Fibroblast of villous mesenchyme (primary cell): ENCODE measurements at places on chromosomes 12 and 14. TPM values are rescaled to one million over a fixed set of nuclear protein-coding genes. Genes with fewer than 3 reads are reported as not detected.
A peak's percentile ranks its signal among the peaks of the same experiment; 100 is the strongest.

TRIP11 gene
- total RNA-seq: 28.7 and 45.3 TPM in 2 replicates

AEBP2 gene
- total RNA-seq: 14.8 and 23.7 TPM in 2 replicates

LDHB gene
- total RNA-seq: 525 and 613 TPM in 2 replicates

ESPL1 gene
- 4.8 and 6.5 TPM in 2 replicates for total RNA-seq

DAO gene
- total RNA-seq: not detected in 2 replicates

ANO4 gene
- 8.4 and 13.8 TPM in 2 replicates for total RNA-seq

AJUBA gene
- total RNA-seq: 105 and 131 TPM in 2 replicates

PRH2 gene
- total RNA-seq: 0.32 and 0.43 TPM in 2 replicates

BMP4 gene
- total RNA-seq: 9.9 and 11.0 TPM in 2 replicates

DNA sequence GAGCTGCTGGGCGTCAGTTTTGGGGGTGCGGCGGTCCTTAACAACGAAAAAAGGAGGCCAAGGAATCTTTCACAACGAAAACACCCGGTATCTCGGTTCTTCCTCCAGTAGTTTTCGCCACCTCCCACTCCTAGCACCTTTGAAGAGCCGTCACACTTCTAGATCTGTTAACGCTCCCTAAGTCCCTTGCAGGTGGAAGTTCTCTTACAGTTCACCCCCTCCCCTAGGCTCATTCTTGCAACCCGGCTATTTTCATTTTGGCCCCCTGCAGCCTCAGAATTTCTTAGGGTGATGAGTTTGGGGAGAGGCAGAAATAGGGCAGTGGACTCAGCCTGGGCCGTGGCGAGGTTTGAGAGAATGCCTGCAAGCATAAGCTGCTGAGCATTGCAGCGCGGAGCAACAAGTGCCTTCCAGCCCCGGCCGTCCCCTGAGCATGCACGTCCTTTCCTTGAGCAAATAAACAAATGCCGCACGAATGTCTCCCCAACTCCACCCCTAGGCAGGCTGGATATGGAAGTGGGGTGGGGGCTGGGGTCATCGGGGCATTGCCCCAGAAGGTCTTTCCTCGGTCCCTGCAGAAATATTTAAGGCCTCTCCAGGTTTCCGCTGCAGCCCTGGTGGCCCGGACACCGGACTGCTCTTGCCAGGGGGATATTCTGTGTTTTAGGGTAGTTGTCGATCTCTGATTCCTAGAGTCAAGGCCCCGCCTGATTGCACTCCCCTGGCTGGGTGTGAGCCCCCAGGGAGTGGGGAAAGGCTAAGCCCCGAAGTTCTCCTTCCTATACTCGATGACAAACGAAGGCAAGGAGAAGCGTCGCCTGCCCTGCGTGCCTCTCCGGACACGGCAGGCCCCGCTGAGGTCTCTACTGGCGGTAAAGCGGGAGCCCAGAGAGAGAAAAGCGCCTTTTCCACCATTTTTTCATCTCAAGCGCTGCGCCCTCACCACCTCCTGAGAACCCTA lies 1.6 kb downstream of the RFX4 start:
- DNase-seq: no peak

GRCh38 chr12:124901003-124901402 lies 13.4 kb downstream of the UBC start:
- DNase-seq: no peak

GRCh38 chr12:123474485-123475245 lies 16.7 kb downstream of the SNRNP35 start:
- no peak for DNase-seq

DNA sequence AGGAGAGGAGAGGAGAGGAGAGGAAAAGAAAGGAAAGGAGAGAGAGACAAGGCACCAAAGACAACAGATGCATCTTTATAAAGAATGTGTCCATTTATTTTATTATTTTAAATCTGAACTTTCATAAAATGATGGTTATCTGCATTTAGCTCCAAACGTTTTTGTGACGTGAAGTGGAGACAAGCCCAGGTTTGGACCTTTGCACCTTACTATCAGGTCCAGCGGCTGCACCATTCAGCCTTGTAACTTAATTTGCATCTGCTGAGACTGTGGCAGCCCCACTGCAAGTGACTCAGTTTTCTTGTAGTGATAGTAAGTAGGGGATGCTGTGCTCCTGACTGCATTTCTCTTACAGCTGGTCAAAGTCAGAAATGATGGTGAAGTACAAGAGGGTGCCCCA lies 130.7 kb downstream of the NTF3 start:
- no peak for DNase-seq

- DNase-seq: peak; percentile 68
Measured at GRCh38 chr14:55600784-55601561, 21.0 kb downstream of the KTN1 start.

GRCh38 chr12:104288635-104289274 lies 14.8 kb upstream of the EID3 start:
- DNase-seq: peak; percentile 83

DNA sequence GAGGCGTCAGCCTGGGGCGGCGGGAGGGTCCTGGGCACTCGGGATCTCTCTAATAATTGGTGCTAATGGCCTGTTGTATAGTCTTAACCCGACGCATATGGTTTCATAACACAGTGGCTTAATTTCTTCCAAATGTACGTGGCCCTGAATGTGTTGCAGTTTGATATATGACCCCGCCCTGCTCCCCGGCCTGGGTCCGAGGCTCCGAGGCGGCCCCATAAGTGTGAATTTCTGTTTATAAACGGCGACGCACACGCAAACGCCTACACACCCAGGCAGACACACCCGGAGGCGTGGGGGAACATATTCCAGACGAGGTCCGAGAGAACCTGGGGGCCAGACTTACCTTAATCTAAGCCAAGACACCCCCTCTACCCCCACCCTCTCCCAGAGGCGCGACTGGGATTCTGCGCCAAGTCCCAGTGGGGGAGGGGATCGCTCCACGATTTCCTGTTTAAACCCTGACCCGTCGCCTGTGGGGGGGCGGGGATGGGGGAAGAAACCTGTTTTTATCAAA lies 9.7 kb upstream of the HOXC6 start:
- DNase-seq: peak; percentile 64

DNA sequence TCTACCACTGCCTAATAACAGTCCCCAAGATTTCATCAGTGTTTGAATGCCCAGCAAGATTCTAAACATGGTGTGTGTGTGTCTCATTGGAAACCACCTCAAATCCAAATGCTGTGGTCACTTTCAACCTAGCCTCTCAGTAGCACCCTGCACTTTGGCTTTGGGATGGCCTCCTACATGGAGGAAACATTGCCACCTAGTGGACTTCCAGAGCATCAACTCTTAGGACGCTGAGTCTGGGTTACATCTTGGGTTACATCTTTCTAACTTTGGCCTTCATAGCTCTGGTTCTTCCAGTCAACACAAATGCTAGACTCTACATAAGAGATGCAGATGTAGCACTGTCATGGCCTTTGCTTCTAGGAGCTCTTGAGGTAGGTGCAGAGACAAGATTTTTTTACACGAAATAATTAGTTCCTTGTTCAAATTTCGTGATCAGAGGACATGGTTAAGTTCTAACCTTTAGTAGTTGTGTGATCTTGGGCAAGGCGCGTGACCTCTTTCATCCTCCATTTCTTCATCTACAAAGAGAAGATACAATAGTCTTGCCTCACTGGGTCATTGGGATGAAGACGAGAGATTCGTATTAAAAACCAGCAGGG lies 113.5 kb upstream of the VASH1 start:
- peak; percentile 50 for DNase-seq

DNA sequence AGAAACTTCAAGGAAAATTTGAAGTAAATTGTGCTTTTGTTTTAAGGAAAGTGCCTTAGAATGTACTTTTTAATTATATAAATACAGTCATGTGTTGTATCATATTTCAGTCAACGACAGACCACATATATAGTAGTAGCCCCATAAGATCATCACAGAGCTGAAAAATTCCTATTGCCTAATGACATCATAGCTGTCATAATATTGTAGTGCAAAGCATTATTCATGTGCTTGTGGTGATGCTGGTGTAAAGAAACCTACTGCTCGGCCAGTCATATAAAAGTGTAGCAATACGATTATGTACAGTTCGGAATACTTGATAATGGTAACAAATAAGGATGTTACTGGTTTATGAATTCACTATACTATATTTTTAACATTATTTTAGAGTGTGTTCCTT lies 198.9 kb upstream of the SLC16A7 start:
- DNase-seq: no peak

- DNase-seq: peak; percentile 36
Measured at GRCh38 chr14:50605766-50606165, 45.8 kb downstream of the ATL1 start.

- DNase-seq: peak; percentile 95
Measured at GRCh38 chr12:42144408-42145196, at the start of gene GXYLT1. Gene GXYLT1, minus strand, starts transcription at chr12:42144874. Its CDS starts 228 bp downstream, at chr12:42144646.

- DNase-seq: peak; percentile 43
Measured at GRCh38 chr12:95182868-95183415, 34.3 kb downstream of the FGD6 start.

DNA sequence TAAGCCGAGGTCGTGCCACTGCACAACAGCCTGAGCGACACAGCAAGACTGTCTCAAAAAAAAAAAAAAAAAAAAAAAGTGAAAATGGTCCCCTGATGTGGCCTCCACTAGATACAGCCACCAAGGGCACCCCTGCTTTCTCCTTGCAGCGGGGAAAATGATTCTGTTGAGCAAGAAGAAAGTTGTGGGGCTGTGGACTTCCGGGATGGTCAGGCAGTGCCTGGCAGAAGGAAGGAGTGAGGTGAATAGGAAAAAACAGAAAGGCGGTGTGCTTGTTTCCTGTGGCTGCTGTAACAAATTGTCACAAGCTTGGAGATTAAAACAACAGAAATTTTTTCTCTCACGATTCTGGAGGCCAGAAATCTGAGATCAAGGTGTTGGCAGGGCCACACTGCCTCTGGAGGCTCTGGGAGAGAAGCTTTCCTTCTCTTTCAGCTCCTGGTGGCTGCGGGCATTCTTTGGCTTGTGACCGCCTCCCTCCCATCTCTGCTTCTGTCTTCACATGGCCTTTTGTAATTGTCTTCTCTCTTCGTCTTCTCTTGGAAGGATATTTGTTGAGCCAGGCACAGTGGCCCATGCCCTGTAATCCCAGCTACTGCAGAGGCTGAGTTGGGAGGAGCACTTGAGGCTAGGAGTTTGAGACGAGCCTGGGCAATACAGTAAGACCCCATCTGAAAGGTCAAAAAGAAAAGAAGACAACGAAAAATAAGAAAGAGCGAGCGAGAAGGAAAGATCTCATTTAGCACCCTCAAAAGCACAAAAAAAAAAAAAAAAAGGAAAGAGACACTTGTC lies 116.6 kb upstream of the MED13L start:
- DNase-seq: no peak

DNA sequence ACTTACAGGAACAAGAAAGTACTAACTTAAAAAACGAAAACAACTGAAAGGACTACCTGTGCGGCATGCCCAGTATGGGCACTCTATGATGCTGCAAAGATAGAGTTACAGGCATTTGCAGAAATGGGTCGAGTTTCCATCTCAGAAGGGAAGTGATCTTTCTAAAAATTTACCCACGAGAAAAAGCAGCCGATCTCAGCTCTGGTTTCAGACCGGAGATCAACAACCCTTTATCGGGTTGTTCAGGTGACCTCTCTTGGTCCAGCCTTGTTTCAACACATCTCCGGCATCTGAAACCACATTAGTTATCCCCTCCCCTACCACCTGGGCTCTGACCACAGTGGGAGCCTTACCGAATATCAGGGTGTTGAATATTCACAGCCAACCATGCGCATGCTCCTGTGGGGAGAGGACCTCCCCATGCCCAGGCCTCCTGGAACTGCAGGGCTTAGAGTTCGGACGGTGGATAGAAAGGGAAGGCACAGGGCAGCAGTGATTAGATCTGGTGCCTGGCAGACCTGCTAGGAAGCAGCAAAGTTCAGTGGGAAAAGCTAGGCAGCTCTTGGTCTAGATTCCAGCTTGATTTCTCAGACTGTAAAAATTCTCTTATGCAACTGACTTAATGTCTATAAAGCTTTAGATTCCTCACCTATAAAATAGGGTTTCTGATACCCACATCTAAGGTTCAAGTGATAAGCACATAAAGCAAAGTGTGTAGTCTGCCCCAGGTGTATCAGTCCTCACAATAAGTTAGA lies 906.0 kb downstream of the VRK1 start:
- no peak for DNase-seq

DNA sequence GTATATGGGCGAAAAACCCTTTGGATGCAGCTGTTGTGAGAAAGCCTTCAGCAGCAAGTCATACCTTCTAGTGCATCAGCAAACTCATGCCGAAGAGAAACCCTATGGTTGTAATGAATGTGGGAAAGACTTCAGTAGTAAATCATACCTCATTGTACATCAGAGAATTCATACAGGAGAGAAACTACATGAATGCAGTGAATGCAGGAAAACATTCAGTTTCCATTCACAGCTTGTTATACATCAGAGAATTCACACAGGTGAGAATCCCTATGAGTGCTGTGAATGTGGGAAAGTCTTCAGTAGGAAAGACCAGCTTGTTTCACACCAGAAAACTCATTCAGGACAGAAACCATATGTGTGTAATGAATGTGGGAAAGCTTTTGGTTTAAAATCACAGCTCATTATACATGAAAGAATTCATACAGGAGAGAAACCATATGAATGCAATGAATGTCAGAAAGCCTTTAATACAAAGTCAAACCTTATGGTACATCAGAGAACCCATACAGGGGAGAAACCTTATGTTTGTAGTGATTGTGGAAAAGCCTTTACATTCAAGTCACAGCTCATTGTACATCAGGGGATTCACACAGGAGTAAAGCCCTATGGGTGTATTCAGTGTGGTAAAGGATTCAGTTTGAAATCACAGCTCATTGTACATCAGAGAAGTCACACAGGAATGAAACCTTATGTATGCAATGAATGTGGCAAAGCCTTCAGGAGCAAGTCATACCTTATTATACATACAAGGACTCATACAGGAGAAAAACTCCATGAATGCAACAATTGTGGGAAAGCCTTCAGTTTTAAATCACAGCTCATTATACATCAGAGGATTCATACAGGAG lies 21.4 kb downstream of the ZNF268 start:
- DNase-seq: no peak

- no peak for DNase-seq
Measured at GRCh38 chr14:92967346-92967926, 44.5 kb downstream of the CHGA start.

GRCh38 chr12:45464699-45465098 lies 248.8 kb downstream of the ANO6 start:
- DNase-seq: no peak

- no peak for DNase-seq
Measured at GRCh38 chr12:54045868-54046521, 7.6 kb upstream of the HOXC4 start.

DNA sequence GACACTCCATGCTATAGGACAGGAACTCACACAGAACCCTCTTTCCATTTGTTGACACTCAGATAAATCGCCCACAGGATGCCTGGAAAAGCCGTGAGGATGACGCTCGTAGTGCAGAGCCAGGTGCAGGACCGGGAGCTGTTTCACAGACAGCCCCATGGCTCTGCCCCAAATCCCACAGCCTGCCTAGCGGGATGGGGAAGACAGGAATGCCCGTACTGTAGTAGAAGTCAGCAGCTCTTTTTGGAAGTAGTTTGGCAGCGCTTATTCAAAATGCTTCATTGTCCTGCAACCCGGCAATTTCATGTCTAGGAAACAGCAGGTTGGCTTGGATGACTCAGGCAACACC lies 41.6 kb downstream of the JAG2 start:
- DNase-seq: no peak
